ENCODE measurements at places on chromosomes 12 and 14.

DNA sequence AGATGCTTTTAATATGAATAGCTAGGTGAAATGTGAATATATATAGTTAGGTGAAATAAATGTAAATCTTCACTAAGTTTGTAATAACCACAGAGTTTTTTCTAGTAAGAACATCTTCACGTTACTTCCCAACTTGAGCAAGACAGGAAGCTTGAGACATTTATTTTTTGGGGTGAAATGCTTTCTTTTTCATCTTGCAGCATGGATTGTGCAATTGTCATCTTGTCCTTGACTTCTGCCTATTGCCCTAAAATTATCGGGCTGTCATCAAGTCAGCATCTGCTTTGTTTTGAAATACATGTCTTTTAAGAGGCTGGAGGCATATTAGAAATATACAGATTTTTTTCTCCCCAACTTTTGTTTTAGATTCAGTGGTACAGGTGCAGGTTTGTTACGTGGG is 433.9 kb downstream of the PCNX1 start:
- DNase-seq: no peak

GRCh38 chr14:65303190-65303898 is 109.2 kb upstream of the FUT8 start:
- no peak for DNase-seq

DNA sequence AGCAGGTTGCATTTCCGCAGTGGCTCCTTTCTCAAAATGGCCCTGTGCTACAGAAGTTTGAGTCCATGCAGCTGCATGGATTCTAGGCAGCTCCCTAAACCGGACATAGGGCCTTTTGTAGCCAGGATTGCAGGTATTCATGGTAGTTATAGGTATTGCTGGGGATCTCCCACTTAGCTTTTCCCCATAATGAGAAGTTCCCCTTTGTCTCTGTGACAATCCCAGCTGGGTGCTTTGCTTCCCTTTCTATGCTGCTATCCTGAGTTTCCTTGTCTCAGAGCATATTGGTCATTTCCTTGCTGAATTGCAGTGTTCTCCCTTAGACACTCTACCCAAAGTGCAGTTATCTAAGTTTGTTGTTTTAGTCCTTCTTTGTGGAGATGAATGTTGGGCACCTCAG is 120.9 kb upstream of the MIS18BP1 start:
- DNase-seq: no peak

GRCh38 chr12:124940393-124941169 is 26.1 kb upstream of the UBC start:
- DNase-seq: no peak

- DNase-seq: no peak
These were observed 231.6 kb downstream of the RAD51B start for GRCh38 chr14:68051146-68051545.

DNA sequence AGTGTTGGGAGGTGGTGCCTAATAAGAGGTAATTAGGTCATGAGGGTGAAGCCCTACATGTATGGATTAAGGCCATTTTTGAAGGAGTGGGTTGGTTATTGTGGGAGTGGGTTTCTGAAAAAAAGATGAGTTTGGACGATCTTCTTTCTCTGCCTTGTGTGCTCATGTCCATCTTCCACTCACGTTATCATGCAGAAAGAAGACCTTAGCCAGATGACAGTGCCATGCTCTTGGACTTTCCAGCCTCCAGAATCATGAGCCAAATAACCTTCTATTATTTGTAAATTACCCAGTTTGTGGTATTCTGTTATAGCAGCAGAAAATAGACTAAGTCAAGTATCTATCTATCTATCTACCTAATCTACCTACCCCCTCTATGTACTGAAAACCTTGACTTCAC is 71.9 kb downstream of the SDR9C7 start:
- DNase-seq: no peak

DNA sequence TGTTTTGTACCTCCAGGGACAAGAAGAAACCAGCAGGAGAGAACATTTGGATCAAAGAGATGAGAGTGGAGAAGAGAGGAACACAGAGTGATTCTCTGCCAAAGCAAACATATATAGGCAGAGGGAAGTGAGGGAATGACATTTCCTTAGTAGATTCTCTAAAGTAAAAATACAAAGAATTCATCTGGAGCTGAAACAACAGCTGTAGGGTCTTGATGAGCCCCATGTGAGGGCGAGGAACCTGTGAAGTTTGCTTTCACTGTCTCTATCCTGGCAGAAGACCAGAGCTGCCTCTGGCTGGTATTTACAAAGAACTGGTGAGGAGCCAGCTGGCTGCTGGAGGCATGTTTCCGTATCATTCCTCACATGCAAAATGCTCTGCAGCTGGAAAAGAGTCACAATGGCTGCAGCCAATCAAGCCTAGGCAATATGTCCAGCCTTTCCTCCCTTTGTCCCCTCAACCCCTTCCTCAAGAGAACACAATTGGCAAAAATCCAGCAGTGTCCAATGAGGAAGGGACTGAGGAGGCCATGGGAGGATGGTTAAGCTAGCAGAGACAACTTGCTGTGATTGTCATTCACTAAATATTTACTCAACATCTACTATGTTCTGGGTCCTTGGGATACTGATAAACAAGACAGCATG is 122.5 kb downstream of the PHLDA1 start:
- DNase-seq: peak; percentile 10

DNA sequence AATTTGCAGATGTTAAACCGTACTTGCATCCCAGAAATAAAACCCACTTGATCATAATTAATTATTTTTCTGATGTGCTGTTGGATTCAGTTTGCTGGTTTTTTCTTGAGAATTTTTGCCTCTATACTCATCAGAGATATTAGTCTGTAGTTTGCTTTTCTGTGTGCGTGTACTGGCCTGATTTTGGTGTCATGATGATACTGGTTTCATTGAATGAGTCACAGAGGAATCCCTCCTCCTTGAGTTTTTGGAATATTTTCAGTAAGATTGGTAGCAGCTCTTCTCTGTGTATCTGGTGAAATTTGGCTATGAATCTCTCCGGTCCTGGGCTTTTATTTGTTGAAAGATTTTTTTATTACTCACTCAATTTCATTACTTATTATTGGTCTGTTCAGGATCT is 100.4 kb upstream of the PMCH start:
- no peak for DNase-seq

GRCh38 chr12:119019166-119019565 is 37.8 kb downstream of the SRRM4 start:
- no peak for DNase-seq

- peak; percentile 37 for DNase-seq
These were observed 148.7 kb downstream of the SMOC1 start for GRCh38 chr14:70027785-70028428.

DNA sequence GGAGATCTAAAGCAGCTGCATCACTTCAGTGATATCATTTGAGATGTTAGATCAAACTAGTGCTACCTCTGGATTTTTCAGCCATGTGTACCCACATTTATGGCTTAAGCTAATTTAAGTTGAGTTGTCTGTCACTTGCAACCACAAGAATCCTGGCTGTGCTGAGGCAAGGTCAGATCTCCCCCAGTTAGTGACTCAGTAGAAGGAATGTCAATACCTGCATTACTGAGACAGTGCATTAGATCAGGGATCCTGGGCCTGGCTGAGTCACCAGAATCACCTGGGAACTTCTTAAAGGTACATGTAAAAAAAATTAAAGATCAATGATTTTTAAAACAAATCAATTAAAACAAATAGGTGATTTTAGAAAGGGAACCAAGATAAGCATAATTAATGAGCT is 84.6 kb upstream of the GRIN2B start:
- no peak for DNase-seq

GRCh38 chr14:94330857-94331256 is 7.7 kb upstream of the SERPINA6 start:
- no peak for DNase-seq

GRCh38 chr14:76201162-76201561 is 49.4 kb downstream of the GPATCH2L start:
- no peak for DNase-seq

DNA sequence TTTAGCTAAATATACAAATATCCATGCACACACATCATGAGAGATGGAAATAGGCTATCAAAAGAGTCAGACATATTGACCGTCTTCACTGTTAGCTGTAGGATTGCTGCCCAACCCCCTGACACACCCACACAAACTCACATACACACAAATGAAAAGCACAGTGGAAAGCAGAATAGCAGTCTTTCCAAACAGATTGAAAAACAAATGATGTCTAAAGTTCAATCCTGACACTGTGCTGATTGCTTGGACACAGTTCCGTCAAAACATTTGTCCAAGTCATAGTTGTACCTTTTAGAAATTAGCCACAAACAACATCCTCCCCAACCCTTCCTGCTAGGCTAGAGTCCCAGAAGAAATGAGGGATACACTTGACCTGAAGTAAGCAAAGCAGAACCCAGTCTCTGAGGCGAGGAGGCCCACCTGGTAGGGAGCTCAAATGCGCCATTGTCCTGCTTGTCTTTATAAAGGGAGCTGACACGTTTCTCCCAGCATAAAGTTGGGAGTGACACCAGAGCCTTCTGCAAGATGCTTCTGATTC is at the start of gene PRH2:
Gene PRH2, plus strand, starts transcription at position 491 of the 541 bp plus-strand sequence. Its CDS starts 38 bp downstream, at position 529.
- no peak for DNase-seq

DNA sequence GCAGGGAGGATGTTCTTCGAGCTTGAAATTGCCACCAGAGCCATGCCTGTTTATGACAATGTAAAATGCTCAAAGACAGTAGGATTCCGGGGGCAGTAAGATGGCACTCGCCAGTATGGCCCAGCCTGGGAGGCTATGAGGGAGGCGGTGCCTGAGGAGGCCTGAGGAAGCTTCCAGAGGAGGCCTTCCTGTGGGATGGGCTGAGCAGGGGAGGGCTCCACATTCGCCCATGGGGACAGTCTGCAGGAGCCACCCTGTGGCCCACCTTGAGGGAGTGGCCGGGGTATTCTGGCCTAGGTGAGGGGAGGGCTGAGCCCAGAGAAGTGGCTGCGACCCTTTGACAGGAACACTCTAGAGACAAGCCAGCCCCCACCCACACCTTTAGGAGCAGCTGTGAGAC is 50.7 kb downstream of the IQSEC3 start:
- no peak for DNase-seq

GRCh38 chr14:102986810-102987579 is 64.5 kb downstream of the AMN start:
- no peak for DNase-seq

GRCh38 chr12:115712676-115713075 is 564.8 kb downstream of the MED13L start:
- DNase-seq: no peak

DNA sequence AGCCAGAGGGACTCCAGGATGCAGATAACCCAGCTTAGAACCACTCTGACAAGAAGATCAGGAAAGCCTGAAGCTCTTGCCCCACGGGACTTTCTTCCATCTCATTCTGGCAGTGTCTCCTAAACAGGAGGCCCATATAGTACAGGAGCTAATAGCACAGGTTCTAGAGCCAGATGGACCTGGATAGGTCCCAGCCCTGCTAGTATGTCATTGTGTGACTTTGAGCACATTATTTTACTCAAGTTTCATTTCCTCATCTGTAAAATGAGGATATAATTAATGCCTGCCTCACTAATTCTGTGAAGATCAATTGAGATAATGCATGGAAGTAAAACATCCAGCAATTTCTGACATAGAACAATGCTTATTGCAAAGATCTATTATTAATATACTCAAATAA is 66.5 kb upstream of the GZMB start:
- no peak for DNase-seq

- no peak for DNase-seq
These were observed 112.4 kb downstream of the BCL11B start for GRCh38 chr14:99159341-99160340.

DNA sequence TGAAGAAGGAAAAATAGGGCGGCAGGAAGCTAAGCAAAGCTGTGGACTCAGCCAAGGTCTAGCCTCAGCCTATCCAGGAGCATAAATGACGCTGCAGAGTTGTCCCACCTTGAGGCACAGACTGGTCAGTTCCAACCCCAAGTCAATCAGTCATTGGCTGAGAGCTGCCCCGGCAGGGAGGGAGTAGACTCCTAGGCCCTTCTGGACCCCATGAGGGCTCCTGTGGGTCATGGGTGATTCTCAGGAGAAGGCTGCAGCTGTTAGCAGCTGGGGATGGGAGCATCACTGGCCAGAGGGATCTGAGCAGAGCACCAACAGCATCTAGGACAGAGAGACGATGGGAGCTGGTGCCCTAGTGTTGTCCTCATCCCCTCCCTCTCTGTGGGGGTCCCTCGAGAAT is 51.8 kb upstream of the ESRRB start:
- no peak for DNase-seq

DNA sequence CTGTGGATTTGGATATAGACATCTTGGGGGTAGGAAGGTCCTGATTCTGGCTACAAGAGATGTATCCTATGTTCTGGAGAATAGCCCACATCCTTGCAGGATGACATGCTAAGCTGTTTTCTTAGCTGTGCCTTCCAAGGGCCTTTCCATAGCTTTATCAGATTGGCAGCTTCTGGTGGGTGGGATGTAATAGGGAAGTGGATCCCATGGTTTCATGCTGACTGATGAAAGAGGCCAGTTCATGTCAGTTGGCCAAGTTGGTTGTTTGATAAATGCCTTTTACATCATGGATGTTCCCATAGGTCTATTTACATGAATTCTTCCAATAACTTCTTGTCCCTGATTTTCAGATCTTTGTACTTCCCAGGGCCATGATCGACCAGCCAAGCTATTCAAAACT is 169.1 kb upstream of the RMST start:
- no peak for DNase-seq

GRCh38 chr12:119448611-119449131 is 114.1 kb downstream of the CCDC60 start:
- DNase-seq: no peak

GRCh38 chr12:104050436-104050835 is 449 bp upstream of the GLT8D2 start:
- DNase-seq: no peak

DNA sequence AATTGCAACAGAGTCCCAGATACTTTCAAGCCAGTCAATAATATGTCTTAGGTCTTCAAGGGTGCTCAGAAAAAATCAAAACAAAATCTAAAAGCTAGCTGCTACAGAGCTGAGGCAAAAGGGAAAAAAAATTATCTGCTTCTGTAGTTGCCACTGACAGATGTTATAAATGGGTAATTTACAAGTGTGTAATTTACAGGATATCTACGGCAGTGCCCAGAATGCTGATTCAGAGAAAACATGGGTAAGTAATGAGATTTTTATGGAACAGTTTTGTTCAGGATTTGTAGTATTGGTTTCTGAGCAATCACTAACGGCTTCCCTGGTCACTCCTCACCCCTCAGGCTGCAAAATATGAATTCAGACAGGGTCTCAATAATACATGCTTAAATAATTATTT is 234.1 kb downstream of the GALC start:
- DNase-seq: no peak

- no peak for DNase-seq
These were observed 360.8 kb downstream of the AEBP2 start for GRCh38 chr12:19799895-19800602.

All from frontal cortex (tissue), 4 donors.